ENCODE measurements at places on chromosomes 5 and 9. TPM values are rescaled to one million over a fixed set of nuclear protein-coding genes. Genes with fewer than 3 reads are reported as not detected.

MCC gene
- 64.7 TPM for total RNA-seq

CDO1 gene
- total RNA-seq = 7.7 TPM

NRARP gene
- total RNA-seq = 0.09 TPM

STK10 gene
- 10.5 TPM for total RNA-seq

HNRNPAB gene
- total RNA-seq = 44.9 TPM

GRXCR2 gene
- total RNA-seq = not detected

TMEM174 gene
- not detected for total RNA-seq

C7 gene
- 1.1 TPM for total RNA-seq

SELENOP gene
- total RNA-seq = 131 TPM

FAM169A gene
- 0.09 TPM for total RNA-seq

SPTLC1 gene
- total RNA-seq = 92.0 TPM

PTGDS gene
- 2.3 TPM for total RNA-seq

PLAC8L1 gene
- not detected for total RNA-seq

TXNDC8 gene
- not detected for total RNA-seq

CDX1 gene
- 0.09 TPM for total RNA-seq

GABRA6 gene
- not detected for total RNA-seq

TAF11L10 gene
- total RNA-seq = not detected
